NT2/D1 (cell line): ENCODE measurements at places on chromosomes 7 and 10.

DNA sequence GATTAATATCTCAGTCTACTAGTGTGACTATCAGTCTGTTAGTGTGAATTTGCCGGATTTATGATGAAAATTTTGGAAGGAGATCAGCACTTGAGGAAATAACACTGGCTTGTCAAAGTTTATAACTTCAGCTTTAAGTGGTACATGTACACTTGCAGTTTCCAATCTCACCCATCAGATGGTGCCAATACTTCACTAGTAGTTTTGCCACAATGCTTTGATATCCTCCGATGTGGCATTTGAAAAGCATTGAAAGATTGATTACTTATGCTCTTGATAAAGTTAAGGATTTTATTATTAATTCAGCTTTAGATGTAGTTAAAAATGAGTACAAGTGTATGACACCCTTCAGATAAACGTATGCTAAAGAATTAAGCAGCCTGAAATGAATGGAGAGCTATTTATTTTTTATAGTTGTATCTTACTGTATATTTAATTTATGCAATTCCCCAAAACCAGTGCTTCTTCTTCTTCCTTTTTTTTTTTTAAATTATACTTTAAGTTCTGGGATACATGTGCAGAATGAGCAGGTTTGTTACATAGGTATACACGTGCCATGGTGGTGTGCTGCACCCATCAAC is 98.2 kb downstream of the ANLN start:
- peak; percentile 58 for DNase-seq

- no peak for DNase-seq
These were observed 6.6 kb upstream of the INSIG1 start for GRCh38 chr7:155291045-155291530.

DNA sequence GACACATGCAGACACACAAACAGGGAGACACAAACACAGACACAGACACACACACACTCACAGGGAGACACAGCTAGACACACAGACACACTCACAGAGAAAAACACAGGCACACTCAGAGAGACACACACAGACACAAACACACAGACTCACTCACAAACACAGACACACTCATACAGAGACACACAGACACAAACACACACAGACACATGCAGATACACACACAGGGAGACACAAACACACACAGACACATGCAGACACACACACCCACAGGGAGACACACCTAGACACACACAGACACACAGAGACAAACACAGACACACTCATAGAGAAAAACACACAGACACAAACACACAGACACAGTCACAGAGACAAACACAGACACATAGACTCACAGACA is 67.9 kb downstream of the ADARB2 start:
- DNase-seq = no peak

DNA sequence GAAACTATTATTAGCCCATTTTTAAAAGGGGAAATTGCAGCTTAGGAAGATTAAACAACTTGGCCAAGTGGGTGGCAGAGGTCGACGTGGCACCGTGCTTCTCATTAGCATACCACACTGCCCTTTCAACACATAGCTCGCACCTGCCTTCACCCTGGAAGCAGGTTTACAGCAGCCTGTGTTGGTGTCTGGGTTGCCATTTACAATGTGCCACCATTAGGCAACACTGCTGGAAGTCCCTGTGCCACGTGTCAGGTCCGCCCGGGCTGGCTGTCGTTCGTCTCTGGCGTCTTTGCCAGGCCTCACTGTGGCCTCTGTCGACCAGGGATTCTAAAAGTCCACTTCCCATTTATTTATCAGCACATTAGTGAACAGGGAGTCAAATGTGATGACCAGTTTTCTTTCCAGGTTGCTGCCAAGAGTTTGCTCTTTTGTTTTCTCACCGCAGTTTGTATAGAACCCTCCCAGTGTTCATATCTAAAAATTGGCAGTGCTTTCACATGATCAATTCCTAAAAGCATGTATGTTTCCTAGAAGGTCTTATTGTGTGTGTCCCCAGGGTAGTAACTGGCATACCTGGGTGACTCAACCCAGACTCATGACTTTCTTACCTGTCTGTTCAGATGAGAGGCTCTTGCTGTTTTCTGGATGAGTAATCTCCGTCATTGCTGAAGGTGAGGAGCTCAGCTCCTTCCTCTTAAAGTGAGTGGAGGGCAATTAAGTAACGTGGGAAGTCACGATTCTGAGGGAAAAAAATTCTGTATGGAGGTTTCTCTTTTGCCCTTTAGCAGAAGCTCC is 9.2 kb downstream of the INSIG1 start:
- no peak for DNase-seq

- DNase-seq = no peak
These were observed 25.4 kb downstream of the LCOR start for GRCh38 chr10:96857301-96858012.

- peak; percentile 84 for DNase-seq
These were observed 19.2 kb downstream of the GNA12 start for GRCh38 chr7:2824678-2825461.

GRCh38 chr7:75732764-75733630 is 5.7 kb downstream of the HIP1 start:
- no peak for DNase-seq

- DNase-seq = no peak
These were observed 11.2 kb downstream of the IL2RA start for GRCh38 chr10:6050801-6051445.

- DNase-seq = no peak
These were observed 230.3 kb downstream of the PTPRN2 start for GRCh38 chr7:158357106-158357897.

- DNase-seq = no peak
These were observed 17.3 kb upstream of the BLOC1S2 start for GRCh38 chr10:100303724-100304319.

DNA sequence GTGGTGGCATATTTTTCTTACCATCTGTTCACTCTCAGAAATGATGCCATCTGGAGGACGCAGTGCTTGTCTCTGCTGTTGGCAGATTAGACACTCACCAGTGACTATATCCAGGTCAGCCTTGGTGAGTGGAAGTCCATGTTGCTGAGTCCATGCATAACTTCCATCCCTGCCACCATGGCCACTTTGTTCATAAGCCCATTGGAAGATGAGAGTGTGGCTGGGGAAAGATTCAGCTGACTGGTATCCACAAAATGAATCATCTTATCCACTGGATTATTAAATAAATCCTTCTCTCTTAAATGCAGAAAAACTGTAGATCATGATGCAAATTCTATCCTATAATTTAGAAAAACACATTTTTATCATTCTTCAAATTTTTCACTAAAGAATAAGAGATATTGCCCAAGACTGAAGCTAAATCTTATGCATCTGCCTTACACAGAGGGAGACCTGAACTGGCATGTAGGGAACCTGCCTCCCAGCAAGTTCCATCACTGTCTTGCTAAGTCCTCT is 726.9 kb downstream of the TNS3 start:
- no peak for DNase-seq

- DNase-seq = no peak
These were observed 74.2 kb upstream of the PLXNA4 start for GRCh38 chr7:132650498-132650897.

DNA sequence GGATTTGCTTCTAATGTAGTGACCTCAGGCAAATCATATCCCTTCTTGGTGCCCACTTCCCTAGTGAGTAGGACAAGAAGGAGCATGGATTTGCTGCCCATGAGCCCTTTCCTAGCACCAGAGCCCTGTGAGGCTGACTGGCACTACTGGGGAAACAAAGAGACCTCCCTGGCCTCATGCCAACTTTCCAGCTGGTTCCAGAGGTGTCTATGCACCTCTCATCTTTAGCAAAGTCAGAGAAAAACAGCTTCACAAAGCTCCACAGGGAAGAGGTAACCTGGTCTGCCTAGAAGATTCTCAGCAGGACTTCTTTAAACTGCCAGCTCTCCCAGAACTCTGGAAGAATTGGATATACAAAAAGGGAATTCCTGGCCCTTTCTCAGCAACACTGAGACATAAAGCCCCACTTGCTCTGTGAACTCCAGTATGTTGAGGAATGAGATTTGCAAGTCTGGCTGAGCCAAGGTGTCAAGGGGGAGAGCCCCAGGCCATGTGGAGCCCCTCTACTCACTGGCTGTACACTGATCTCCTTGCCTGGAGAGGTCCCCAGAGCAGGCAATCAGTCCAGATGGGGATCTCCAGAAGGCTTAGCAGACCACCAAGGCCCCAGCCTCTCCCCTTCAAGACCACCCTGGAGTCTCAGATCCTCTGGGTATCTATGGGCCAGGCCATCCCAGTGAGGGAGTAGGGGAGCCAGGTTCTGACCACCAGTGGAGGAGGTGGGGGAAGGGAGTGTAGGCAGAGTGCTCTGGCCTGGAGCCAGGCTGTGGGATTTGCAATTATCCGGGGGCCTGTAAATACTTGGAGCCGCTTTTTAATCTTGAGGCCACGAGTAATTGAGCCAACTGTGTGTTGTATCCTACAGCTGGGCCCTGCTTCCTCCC is 24.4 kb upstream of the RBM20 start:
- DNase-seq = no peak

GRCh38 chr7:108014215-108014614 is 11.3 kb upstream of the LAMB1 start:
- DNase-seq = no peak

- DNase-seq = no peak
These were observed 51.1 kb upstream of the LYZL1 start for GRCh38 chr10:29237786-29238185.

- DNase-seq = no peak
These were observed 4.6 kb downstream of the BHLHA15 start for GRCh38 chr7:98215561-98216495.

DNA sequence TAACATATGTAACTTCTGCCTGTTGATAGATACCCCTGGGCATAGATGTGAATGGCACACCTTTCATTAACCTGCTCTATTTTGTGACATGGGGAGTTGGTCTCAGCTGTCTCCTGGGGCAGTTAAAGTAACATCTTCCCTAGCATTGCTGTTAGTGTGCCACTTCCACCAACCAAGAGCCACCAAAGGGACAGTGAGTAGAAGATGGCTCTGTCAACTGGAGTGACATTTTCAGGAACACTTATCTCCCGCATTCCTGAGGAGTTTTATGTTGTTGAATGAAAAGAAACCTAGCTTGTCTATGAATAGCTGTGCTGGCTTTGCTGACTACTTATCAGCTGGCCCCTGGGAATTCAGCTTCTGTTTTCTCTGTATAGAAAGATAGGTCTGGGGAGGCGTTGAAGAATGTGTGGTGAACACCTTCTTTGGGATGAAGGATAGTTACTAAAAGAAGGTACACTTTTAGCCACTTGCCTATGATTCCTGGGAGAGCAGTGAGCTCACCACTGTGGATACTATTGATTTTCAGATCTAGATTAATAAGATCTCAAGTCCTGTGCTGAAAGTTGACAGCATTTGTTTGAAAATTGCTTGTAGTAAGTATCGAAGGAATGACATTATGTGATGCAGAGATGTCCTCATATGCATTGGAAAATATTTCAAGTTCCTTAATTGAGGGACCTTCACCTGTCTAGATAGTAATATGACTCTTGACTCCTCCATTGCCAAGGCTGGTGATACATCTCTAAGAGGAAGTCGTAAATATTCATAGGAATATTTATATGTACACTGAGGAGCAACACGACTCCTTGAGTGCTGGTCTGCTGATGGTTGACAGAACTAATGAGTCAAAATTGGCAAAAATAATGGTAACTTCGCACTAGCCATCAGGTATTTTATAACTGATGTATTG is 7.6 kb downstream of the STARD3NL start:
- DNase-seq = no peak

- no peak for DNase-seq
These were observed 48.3 kb downstream of the NOD1 start for GRCh38 chr7:30430276-30430675.

DNA sequence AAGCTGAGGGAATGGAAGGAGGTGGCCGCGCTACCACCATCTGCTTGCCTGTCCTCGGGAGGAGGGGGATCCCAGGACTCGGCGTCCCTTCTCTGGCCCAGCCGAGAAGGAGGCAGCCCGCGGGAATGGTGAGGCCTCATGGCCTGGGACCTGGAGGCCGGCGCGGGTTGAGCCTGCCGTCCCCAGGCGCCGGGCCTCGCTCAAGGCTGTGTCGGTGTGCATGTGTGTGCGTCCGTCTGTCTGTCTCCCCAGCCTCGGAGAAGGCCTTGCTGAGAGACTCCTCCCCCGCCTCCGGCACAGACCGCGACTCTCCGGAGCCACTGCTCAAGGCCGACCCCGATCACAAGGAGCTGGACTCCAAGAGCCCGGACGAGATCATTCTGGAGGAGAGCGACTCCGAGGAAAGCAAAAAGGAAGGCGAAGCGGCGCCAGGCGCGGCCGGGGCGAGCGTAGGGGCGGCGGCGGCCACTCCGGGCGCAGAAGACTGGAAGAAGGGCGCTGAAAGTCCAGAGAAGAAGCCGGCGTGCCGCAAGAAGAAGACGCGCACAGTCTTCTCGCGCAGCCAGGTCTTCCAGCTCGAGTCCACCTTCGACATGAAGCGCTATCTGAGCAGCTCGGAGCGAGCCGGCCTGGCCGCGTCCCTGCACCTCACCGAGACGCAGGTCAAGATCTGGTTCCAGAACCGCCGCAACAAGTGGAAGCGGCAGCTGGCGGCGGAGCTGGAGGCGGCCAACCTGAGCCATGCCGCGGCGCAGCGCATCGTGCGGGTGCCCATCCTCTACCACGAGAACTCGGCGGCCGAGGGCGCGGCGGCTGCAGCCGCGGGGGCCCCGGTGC is 1.3 kb downstream of the HMX3 start:
- no peak for DNase-seq

GRCh38 chr10:75247797-75248196 is 12.0 kb upstream of the COMTD1 start:
- DNase-seq = no peak
